ENCODE measurements at places on chromosomes 2 and 18.

GRCh38 chr2:27723372-27724144 is 48.0 kb upstream of the MRPL33 start:
- peak; percentile 61 for DNase-seq

DNA sequence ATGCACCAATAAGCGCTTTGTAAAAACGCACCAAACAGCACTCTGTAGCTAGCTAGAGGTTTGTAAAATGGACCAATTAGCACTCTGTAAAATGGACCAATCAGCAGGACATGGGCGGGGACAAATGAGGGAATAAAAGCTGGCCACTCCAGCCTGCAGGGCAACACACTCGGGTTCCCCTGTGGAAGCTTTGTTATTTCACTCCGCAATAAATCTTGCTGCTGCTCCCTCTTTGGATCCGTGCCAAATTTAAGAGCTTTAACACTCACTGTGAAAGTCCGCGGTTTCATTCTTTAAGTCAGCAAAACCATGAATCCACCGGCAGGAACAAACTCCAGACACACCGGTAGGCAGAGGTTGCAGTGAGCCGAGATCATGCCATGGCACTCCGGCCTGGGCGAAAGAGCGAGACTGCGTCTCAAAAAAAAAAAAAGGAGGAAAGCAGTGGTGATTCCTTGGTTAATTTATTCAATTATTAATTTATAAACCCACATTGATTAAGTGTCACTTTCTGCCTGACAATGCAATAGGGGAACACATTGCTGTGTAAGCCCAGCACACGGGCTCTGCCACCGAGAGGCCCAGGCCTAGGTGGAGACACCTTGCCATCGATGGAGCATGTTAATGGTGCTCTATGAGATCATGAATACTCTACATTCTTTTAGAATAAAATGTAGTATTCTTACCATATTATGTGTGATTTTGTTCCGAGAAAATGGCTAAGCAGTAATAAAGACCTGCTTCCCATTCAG is 687.6 kb upstream of the HS6ST1 start:
- no peak for DNase-seq

DNA sequence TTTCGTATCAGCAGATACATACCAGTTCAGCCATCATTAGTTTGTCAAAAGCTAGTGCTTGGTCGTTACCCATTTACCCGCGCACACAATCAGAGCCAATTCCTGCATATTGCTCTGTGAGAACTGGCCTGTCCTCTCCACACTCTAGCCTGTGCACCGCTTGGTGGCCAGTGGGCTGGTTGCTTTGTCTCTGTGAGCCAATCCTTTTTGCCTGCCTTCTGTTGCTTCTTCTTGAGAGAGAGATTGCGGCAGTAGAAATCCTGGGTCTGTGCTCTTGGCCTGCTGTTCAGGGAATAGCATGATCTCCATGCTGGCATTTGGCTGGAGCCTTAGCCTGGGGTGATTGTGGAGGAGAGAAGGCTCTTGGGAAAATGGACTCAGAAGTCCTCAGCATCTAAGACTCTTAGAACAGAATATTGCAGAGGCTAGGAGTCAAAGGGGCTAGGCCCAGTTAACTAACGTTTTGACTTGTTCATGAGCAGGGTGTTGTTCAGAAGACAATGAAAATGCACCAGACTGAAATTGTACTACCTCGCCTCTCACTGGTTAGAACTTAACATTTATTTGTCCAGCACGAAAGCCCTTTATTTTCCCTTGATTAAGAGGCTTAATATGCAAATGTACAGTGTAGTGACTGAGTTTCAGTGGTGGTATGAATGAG is 37.1 kb downstream of the MAP4K4 start:
- no peak for DNase-seq

DNA sequence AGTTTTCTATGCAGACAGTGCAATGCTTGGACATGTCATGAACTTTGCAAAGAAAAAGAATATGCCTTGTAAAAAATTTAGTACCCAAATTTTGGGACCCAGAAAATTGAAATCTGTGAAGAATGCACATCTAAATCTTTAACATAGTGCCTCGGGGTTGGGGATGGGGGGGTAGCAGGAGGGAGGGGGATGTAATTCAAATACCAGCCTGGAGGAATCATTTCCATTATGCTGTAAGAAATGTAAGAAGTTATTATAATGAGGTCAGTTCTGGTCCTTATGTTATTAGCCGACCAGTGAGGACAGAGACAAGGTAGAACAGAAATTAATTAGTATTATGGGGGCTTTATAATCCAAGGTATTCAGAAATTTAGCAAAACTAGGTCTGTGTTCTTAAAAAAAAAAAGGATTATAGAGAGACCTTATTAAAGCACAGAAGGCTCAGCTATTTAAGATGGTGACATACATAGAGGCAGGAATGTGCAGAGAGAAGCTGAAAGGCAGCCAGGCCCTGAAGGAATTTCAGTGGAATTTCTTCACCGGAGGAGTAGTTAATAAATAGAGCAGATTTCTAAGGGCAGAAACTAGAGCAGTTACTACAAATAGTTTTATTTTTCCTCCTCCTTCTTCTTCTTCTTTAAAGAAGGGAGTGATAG is 89.0 kb upstream of the RBMS1 start:
- DNase-seq: peak; percentile 81

GRCh38 chr18:1522249-1522615 is 617.6 kb downstream of the ADCYAP1 start:
- DNase-seq: no peak

DNA sequence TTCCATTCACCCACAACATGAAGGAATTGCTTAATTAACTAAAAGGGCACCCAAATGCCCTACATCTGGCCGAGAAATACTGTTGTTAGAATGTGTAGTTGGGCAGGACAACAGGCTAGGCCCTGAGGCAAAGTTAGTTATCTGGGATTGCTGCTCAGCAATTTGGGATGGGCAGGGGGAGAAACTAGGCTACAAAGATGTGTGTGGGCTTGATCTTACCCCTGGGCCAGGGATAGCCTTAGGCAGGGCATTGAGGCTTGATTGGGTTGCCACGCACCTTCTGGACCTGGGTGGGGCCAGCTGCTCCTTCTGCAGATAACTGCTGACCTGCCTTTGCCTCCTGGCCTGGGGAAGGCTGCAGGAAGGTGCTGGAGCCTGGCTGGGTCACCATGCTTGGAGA is 9.4 kb downstream of the IL18RAP start:
- DNase-seq: peak; percentile 32

- DNase-seq: peak; percentile 16
These were observed 44.4 kb downstream of the MYO3B start for GRCh38 chr2:170222298-170222697.

GRCh38 chr2:238502088-238502810 is 75.5 kb downstream of the ASB1 start:
- no peak for DNase-seq

- DNase-seq: peak; percentile 41
These were observed 234.5 kb downstream of the LDLRAD4 start for GRCh38 chr18:13452871-13453680.

GRCh38 chr2:124246170-124246569 is 221.1 kb downstream of the CNTNAP5 start:
- no peak for DNase-seq

- DNase-seq: no peak
These were observed 570.7 kb downstream of the EPHA4 start for GRCh38 chr2:221001381-221001801.

GRCh38 chr2:70461414-70461813 is 92.2 kb downstream of the TGFA start:
- peak; percentile 22 for DNase-seq

GRCh38 chr2:220574038-220574437 is 946.6 kb downstream of the SLC4A3 start:
- DNase-seq: no peak

DNA sequence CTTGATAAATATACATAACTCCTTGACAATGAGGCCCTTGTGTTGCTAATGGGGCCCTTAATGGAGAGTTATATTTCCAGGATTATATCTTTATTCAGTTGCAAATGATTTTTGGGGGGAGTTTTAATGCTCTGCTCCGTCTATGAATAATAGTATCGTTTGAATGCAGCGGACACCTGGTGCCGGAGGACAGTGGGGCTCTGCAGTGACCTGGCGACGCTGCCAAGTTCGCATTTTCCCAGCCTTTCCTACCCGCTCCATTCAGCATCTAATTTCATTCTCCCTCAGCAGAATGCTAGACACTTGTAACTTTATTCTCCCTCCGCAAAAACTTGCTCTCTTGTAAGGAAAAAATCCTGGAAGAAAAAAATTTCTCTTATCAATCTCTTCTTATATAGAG is 257.6 kb upstream of the SALL3 start:
- DNase-seq: no peak

GRCh38 chr2:134127496-134127895 is 126.4 kb upstream of the MGAT5 start:
- DNase-seq: no peak

DNA sequence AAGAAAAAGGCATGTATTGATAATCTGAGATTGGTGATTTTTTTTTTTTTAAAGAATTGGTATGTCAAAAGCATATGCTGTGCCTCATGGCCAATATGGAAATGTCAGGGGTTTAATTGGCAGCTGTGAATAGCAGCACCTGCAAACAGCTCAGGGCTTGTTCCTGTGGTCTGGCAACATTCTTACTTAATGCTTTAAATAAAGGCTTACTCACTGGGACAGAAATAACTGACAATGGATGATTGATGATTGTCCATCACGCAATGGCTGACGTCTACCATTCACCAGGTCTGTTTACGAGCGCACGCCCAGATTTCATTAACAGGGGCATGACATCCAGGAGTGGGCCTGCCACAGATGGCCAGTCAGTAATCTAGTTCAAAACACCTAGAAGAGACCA is 66.7 kb downstream of the ETAA1 start:
- peak; percentile 26 for DNase-seq

DNA sequence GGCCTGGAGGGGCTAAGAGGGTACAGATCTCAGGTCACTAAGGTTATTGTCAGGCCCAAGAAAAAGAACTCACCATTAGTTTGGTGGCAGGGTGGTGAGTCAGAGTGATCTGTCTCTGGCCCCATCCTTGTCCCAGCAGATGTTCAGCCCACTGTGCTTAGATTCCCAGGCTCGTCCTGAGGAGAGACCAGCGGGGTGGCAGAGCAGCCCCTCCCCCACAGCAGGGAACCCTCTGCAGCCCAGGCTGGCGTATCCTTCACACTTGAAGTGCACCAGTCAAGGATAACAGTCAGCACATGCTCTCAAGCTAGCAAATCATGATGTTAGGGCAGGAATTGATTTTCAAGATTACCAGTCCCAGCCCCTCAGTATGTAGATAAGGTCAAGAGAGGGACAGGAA is 43.1 kb downstream of the TMEM185B start:
- no peak for DNase-seq

DNA sequence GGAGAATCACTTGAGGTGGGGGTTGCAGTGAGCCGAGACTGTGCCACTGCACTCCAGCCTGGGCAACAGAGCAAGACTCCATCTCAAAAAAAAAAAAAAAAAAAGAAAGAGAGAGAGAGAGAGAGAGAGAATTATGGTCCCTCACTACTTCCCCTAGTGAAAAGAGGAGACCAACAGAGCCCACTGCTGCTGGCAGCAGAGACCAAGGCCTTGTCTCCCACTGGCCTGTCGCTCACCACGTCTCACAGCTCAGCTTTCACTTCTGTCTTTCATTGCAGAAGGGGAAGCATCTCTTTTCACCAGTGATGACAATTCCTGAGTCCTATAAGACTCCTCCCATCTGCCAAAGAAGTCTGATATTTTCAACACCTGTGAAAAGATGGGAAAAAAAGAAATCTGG is 81.3 kb downstream of the CLHC1 start:
- no peak for DNase-seq

GRCh38 chr2:168518555-168519066 is 62.5 kb downstream of the CERS6 start:
- no peak for DNase-seq
